Stimulated activated CD8-positive, alpha-beta memory T cell treated with anti-CD3 and anti-CD28 coated beads, Interleukin-4, amount 100 ng/mL, for 1 hour (primary cell): ENCODE measurements at places on chromosomes 12 and 14.

DNA sequence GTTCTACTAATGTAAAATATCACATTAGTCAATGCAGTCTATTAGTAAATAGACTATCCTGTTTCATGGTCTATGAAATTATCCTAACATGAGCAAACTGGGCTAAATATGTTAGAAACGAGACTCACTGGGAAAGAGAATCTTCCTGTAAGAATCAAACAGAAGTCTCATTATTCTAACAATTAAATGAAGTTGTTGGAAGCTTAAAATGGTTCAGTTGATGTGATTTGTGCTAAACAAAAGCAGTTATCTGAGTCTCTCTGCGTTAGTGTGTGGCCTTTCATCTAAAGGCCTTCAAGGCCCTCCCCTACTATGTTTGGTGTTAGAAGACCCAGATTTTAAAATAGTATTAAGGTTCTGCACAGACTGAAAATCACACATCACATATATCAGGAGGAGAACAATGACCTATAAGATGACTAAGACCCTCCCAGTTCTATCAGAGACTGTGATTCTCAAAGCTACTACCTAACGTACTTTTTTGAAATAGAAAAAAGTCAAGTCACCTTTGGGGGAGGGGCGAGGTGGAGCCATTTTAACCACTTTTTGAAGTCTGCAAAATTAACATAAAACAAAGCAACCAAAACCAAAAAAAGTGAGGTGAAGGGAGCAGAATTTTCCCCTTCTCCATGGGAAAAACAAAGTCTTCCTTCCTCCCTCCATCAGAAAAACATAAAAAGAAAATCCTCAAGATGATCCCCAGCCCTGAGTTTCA is 82.3 kb downstream of the DENND5B start:
- no peak for DNase-seq

DNA sequence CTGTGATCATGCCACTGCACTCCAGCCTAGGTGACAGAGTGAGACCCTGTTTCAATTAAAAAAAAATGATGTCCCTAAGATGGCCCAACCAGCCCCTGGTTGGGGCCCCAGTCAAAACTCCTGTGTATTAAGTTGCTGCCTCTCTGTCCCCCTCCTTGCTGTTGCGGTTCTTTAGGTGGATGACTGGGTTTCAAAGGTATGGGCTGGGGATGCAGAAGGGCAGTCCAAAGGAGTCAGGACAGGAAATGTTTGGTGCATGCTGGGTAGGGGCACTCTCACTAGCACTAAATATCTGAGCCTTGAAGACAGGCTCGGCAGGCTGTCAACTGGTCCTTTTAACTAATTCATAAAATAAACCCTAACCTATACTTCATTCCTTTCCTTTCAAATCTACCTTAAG is 12.0 kb upstream of the PIP4K2C start:
- DNase-seq, result no peak

- DNase-seq, result no peak
Observed at GRCh38 chr14:67426161-67426560, 14.2 kb upstream of the PLEK2 start.

DNA sequence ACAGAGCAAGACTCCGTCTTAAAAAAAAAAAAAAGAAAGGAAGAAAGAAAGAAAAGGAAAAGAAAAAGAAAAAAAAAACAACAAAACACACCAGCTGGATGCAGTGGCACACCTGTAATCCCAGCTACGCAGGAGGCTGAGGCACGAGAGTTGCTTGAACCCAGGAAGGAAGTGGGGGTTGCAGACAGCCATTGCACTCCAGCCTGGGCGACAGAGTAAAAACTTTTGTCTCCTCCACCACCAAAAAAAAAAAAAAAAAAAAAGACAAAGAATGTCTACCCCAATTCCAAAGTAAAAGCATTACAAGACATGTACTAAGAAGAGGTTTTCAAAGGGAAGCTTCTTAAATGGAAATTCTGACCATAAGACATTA is 53.4 kb downstream of the HNRNPC start:
- DNase-seq, result no peak

GRCh38 chr12:58584880-58585279 is 335.4 kb downstream of the LRIG3 start:
- no peak for DNase-seq

- no peak for DNase-seq
Observed at GRCh38 chr12:59867055-59867454, 271.2 kb downstream of the SLC16A7 start.

DNA sequence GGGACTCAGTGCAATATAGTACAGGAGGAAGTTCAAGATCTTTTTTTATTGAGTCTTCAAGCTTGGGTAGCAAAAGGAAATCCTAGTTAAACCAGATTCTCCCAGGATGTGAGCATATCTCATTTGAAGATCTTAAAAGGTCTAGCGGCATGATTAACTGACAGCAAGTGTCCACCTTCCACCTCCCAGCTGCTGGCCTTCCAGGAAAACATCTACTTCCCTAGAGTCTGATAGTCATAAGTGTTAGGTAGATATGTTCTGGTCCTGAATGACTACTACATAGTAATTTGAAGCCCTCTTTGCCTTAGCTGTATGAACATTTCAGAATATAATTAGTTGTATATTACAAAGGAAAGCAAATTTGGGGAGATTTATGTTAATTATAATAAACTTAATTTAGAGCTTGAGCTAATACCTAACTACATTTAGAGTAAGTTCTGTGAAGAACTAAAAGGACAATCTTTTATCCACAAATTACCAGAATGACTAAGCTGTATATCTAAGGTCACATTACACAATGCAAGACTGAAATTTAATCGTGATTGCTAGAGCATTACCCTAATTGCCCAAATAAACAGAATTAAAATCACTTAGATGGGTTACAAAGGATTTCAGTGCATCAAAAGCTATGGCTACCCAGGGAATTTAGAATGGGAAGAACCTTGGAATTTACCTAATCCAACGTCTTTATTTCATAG is 9.9 kb downstream of the LGR5 start:
- no peak for DNase-seq

DNA sequence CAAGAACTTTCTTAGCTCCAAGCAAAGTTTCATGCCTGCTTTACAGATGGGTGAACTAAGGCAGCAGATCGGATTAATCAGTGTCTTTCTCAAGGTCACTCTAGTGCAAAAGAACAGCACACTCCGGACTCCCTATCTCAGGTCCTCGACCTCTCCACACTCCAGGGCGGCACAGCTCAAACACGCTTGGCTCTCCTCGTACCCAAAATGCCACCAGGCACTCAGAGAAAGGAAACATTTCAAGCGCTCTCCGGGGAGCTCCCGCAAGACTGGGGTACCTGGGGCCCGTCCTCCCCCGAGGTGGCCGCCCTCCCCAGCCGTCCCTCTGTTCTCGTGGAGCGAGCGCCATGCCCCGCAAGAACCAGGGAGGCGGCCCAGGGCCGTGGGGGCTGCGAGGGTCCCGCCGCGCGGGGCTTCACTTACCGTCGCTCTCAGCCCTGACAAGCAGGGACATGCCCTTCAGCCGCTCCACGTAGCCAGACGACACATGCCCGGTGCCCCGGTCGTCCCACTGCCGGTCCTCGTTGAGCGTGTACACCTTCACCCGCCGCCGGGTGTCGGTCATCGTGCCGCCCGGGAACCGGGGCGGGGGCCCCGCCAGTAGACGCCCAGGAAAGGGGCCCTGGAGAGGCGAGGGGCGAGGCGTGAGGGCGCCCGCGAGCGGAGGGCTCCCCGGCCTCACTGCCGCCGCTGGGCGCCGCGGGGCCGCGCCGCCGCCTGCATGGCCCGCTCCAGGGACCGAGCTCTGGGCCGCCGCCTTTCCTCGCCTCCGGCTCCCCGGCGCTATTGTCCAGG is 830 bp downstream of the PPP4R3A start:
- DNase-seq, result peak; percentile 5

GRCh38 chr14:99707420-99707819 is 23.3 kb downstream of the CYP46A1 start:
- DNase-seq, result no peak

DNA sequence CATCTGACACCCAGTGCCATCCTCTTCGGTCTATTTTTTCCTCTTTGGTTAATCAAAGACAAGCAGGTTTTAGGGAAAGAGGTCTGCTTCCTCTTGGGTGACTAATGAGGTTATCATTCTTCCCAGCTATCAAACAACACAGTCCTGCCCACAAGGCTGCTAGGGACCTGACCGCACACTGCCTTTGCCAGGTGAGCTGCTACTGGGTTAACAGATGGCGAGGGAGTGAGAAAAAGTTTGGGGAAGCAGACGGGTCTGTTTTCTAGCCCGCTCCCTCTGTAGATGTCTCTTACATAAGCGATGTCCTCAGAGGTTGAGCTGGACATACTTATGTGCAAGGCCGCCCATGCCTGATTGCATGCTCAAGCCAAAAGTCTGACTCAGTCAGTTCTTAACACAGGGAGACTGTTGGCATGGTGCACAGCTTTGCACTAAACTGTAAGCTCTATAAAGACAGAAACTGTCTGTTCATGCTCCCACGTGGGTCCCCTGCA is 94.1 kb downstream of the SLC15A4 start:
- DNase-seq, result no peak

- no peak for DNase-seq
Observed at GRCh38 chr12:121297435-121297991, 1.0 kb upstream of the CAMKK2 start.

DNA sequence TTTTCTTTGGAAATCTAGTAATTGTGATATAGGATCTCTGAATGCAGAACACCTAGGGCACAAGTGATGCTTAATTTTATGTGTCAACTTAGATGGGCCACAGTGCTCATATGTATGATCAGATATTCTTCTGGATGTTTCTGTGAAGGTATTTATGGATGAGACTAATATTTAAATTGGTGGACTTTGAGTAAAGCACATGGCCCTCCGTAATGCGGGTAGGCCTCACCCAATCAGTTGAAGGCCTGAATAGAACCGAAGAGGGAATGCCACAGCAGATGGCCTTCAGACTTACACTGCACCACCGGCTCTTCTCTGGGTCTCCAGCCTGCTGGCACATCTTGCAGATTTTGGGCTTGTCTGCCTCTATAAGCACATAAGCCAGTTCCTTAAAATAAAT is 60.0 kb downstream of the ETV6 start:
- no peak for DNase-seq

DNA sequence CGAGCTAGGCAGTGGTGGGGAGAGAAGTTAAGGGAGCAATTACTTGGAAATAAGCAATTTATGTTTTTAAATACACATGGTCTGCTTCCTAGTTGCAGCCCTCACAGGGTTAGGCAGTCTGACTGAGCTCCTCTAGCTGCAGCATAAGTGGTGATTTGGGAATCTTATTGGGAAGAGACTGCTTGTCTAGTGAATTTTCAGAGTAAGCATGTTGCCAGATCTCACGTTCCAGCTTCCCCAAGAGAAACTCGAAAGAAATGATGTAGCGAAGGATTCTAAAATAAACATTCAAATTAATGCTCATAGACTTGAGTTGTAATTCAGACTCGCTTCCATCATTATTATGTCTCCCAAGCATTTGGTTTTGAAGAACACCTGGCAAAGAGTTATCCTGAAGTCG is 440.2 kb downstream of the ATP23 start:
- no peak for DNase-seq

DNA sequence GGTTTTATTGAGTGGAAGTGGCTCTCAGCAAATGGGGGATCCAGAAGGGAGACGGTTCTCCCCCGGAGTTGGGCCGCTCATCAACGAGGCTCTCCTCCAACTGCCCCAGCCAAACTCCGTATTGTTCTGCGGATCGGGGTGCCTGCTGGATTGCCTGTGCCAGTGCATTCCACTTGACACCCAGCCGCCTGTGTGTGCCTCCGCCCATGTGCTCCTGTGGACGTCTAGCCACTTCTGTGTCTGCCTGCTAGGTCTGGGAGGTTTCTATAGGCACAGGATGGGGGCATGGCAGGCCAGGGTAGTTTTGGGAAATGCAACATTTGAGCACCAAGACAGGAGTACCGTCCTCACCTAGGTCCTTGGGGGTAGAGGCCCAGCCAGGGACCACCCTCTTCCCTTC is 225.7 kb upstream of the AMIGO2 start:
- DNase-seq, result no peak

DNA sequence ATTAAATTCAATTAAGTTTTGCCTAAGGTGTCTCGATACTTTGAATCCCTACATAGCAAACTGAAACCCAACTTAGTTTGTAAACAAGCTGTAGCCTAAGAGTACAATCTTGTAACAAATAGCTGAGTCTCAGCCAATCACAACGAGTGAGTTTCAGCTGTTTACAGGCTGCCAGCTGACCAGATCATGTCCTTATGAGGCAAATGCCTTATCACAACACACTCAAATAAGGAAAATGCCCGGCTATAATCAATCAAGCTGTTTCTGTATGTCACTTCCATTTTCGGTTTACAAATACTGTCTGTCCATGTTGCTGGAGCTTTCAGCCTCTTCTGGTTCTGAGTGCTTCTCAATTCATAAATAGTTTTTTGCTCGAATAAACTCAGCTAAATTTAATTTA is 943.8 kb downstream of the SLC16A7 start:
- no peak for DNase-seq

GRCh38 chr12:15497671-15498292 is 175.5 kb downstream of the PTPRO start:
- DNase-seq, result no peak

DNA sequence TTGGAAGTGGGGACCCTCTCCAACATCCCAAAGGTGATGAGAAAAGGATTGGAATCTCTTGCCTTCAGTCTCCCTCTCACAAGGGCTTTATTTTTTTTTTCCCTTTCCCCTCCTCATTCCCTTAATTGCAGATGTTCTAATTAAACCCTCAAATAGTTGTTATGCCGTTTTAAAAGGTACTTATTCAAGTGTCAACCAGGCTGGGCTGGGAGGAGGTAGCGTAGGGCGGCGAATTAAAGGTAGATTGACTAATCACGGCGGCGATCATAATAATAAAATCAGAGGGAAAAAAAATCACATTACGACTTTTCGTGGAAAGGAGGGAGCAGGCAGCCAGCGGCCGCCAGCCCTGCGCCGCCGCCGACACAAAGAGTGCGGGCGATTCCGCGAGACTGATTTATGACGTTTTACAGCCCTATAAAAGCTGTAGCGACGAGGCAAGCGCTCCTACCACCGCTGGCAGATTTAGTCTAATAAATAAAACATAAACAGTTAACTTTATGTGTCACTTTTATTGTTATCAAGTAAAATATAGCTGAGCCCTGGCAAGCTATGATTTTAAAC is 1.7 kb upstream of the HOXC4 start:
- DNase-seq, result no peak

GRCh38 chr14:101125313-101125712 is 221.8 kb upstream of the RTL1 start:
- DNase-seq, result no peak

- no peak for DNase-seq
Observed at GRCh38 chr14:55102141-55102621, 26.9 kb upstream of the LGALS3 start.

- no peak for DNase-seq
Observed at GRCh38 chr14:101705733-101706508, 55.6 kb upstream of the PPP2R5C start.

- no peak for DNase-seq
Observed at GRCh38 chr14:62081012-62081612, 318.9 kb downstream of the SNAPC1 start.

- DNase-seq, result no peak
Observed at GRCh38 chr12:77315407-77315806, 250.0 kb upstream of the E2F7 start.
